ENCODE measurements at places on chromosomes 6 and 20. TPM values are rescaled to one million over a fixed set of nuclear protein-coding genes. Genes with fewer than 3 reads are reported as not detected.

The CALHM4 gene
- 12.5 TPM for total RNA-seq

The PFDN6 gene
- 31.5 TPM for total RNA-seq

The FKBP5 gene
- 321 TPM for total RNA-seq

The MDFI gene
- total RNA-seq: 27.2 TPM

The BHLHE23 gene
- not detected for total RNA-seq

The NCOA3 gene
- total RNA-seq: 77.8 TPM

The ACTR5 gene
- total RNA-seq: 8.9 TPM

The PRND gene
- total RNA-seq: not detected

The CENPW gene
- total RNA-seq: not detected

The PACSIN1 gene
- total RNA-seq: not detected

The TLDC2 gene
- not detected for total RNA-seq

The SYCP2 gene
- total RNA-seq: 5.0 TPM

The TCF21 gene
- total RNA-seq: not detected

The GJA10 gene
- total RNA-seq: not detected

The ARMC2 gene
- 9.5 TPM for total RNA-seq

The ZSCAN31 gene
- total RNA-seq: 10.6 TPM

The ZBTB24 gene
- 11.6 TPM for total RNA-seq

DNA sequence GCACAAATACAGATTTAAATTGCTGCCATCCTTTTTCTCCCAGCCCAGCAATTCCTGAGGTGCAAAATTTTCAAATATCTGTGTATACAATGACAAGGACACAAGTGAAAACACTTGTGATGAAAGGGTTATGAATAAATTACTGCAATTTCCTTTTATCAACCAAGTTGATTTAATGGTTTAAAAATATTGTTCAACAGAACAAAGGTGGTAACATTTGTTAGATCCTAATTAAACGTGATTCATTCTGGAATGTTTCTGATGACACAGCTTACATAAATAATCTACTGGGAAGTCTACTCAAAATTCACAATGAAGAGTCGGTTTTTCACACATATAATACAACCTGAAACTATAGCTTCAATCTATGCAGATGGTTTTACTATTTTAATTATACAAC, 17.1 kb downstream of the B4GALT5 start:
- DNase-seq: no peak

DNA sequence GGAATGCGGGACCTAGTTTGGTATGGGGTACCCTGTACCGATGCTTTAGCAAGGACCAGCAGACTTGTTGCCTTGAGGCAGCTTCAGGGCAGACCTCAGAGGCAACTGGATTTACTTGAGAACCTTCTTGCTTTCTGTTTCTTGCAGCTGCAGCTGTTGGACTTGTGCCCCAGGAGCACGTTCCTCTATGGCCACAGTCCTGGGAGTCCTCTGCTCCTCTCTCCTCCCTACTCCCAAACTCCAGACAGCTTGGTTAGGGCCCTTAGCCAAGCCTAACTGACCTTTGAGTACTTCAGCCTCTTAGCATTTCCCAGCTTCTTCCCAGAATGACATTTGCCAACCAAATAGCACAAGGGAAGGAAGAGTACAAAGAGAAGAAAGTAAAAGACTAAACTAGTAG, 34.7 kb downstream of the GHRH start:
- no peak for DNase-seq

DNA sequence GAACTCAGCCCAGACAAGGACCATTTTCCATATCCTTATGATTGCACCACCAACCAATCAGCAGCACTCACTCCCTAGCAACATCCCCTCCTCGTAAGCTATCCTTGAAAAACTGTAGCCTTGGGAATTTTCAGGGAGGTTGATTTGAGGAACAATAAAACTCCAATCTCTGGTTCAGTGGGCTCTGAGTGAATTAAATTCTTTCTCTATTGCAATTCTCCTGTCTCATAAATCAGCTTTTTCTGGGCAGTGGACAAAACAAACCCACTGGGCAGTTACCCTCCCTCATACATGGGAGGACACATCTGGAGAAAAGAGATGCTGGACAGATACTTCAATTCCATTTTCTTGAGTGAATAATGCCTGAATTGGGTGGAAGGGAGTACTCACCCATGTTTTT, 115.4 kb upstream of the STXBP5 start:
- DNase-seq: no peak

GRCh38 chr6:26335631-26336323, 29.2 kb upstream of the BTN3A2 start:
- no peak for DNase-seq

GRCh38 chr6:100775667-100776066, 105.5 kb downstream of the ASCC3 start:
- no peak for DNase-seq

DNA sequence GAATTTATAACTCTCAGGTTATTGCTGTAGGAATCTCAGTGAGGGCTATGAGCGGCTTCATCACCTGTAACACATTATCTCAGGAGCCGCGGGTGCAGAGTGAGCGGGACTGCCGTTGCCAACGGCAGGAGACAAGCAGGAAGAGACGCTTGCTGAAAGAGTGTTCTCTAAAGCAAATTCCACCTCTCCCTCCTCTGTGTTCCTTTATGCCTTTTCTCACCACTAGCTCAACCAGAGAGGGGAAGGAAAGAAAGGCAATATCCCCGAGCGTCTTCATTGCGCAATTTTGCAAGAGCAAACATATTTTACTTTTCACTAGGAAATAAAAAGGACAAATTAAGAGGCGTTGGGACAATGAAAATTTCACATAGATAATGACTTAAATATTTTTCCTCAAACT, 185.2 kb upstream of the EXOC2 start:
- DNase-seq: no peak

DNA sequence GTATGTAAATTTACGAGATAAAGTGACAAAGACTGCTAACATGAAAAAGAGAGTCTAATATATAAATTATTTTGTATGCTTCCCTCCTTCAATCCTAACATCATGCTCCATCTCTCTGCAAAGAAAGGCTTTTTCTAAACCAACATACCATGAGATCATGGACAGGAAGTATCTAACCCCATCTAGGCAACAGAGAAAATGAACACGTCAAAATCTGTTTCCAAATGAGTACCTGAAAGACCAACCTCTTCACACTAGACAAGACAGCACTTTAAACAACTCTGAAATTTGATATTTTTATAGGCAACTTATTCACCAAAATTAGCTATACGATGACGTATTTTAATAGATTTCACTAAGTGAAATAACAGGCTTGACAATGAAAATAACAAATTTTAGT, 54.6 kb downstream of the MAN1A1 start:
- DNase-seq: no peak

DNA sequence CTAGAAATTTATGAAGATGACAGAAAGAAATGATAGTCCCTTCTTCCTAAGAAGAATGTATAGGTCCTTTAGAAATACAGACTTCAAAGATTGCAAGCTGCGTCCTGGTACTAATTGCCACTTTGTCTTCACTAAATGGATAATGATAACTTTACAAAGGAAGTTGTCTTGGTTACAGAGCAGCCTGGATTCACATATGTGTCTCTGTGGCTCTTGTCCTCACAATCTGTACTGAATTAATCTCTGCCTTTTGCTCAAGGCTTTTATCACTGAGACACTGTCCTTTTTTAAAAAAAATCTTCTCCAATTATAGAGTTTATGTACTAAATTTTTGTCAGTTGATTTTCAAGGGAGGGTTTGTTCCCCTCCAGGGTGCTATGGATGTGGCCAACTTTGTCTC, 17.5 kb upstream of the MRAP2 start:
- no peak for DNase-seq

DNA sequence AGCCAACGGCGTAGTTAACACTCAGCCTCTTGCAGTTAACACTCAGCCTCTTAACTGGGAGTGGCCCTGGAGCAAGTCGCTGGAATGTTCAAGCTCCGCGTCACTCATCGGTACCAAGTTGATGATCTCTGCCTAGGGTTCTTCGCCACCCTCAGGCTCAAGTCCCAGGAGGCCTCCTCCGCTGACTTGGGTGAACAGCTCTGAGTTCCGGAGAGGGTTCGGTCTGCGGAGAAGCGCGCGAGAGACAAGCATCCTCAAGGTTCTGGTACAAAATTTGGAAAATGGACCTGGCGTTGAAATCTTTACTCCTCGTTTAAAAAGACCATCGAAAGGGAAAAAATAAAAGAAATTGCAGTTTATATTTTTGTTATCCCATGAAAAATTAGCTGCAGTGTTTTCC, 876 bp upstream of the DSP start:
- no peak for DNase-seq

- DNase-seq: no peak
Measured at GRCh38 chr20:3183896-3184612, 10.7 kb upstream of the LZTS3 start.

GRCh38 chr6:62102387-62102786, 183.6 kb downstream of the KHDRBS2 start:
- DNase-seq: no peak

DNA sequence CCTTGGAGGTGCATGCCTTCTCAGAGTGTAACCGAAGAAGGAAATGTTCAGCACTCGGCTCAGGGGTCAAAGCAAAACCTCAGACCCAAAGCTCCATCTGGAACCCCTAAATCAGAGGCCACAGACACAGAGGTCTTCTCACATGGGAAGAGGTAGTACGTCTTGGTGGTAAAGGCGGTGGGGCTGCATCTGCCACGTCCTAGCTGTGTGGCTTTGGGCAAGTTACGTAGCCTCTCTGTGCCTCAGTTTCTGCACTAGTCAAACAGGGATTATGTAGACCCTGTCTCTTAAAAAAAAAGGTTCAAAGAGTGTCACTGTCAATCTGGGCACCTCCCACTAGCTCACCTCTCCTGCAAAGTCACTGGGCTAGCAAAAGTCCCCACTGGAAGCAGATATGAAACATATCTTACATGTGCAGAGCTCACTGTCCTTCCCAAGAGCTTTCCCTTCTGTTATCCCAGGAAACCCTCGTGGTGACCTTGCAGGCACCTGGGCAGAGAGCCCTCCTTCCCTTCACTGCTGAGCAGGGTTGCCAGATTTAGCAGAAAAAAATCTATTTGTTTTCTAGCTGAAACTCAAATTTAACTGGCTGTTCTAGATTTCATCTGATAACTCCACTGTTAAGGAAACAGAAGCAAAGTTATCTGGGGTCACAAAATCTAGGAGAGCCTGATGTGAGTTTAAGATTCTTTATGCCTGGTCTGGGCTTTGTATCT, 18.0 kb upstream of the NAA20 start:
- no peak for DNase-seq

- no peak for DNase-seq
Measured at GRCh38 chr6:40579101-40579500, 8.1 kb downstream of the LRFN2 start.

- DNase-seq: no peak
Measured at GRCh38 chr6:71887006-71887743, 825 bp downstream of the RIMS1 start.

- no peak for DNase-seq
Measured at GRCh38 chr6:116020738-116021137, 40.0 kb downstream of the FRK start.

GRCh38 chr6:105553171-105553570, 150.3 kb upstream of the PREP start:
- DNase-seq: no peak

- no peak for DNase-seq
Measured at GRCh38 chr20:20482453-20482852, 114.5 kb downstream of the INSM1 start.

DNA sequence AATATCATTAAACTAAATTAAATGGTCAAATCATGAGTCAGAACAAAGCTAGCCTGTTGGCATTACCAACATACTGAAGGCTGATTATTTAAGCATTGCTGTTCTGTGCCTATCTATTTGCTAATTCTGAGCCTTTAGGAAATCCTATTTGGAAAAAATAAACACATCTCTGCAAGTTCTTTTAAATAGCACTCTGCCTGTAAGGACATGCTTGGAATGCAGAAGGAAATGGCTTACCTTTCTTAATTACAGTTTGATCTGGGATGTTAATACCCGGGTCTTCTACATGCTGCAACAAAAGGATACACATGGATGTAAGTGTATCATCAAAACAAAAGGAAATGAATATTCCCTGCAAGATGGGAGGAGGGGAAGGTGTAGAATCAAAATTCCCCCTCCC, 8.3 kb downstream of the TFAP2A start:
- DNase-seq: no peak

GRCh38 chr6:1524040-1524480, 85.7 kb upstream of the FOXC1 start:
- no peak for DNase-seq

GRCh38 chr20:51431321-51431720, 111.2 kb downstream of the NFATC2 start:
- no peak for DNase-seq

DNA sequence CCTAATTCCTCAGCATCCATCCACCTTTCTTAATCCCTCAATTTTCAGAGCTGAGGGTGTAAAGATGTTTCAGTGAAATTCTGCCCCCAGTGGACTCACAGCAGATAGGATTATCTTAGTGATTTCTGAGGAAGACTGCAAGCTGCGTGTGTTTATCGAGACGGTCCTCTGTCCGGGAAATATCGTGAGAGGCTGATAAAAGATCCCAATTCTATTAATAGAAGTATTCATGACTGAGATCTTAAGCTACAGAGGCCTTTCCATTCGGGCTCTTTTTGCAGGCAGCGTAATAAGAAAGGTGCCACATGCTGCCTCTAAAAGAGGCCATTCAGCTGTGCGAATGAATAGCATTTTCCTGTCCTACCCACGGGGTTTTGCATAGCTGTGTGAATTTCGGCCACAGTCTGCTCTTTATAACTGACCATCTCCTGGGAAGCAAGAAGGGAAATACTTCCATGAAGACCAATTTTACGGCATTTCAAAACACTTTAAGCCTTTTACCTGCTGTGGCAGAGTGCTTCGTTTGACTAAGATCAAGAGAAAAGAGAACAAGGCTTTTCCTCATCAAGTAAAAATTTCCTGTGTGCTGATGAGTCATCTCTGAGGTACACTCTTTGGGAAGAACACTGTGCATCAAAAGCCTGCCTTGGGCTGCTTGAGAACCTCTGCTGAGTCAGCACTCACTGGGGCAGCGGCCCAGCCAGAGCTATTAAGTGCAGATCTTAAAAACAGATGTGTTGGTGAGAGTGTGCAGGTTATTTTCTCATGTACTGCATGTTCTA, 208.8 kb downstream of the ARHGAP18 start:
- DNase-seq: no peak

DNA sequence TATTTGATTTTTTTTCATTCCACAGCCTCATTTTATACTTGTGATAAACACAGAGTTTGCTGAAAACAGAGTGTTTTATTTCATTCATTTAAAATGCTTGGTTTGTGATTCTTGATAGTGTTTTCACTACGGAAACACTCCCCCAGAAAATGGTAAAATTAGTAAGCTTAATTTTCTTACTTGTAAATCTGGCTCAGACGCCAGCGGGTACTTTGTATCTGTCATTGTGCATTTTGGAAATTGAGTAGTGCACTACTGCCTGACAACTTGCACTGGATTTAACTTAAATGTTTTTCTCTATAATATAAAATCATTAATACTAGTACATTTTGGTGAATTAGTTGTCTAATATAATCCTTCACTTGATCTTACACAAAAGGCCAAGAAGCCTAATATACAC, 37.0 kb upstream of the HINT3 start:
- DNase-seq: no peak

Measured in suprapubic skin (tissue), 4 donors.